ENCODE measurements at places on chromosomes 11 and 22.

DNA sequence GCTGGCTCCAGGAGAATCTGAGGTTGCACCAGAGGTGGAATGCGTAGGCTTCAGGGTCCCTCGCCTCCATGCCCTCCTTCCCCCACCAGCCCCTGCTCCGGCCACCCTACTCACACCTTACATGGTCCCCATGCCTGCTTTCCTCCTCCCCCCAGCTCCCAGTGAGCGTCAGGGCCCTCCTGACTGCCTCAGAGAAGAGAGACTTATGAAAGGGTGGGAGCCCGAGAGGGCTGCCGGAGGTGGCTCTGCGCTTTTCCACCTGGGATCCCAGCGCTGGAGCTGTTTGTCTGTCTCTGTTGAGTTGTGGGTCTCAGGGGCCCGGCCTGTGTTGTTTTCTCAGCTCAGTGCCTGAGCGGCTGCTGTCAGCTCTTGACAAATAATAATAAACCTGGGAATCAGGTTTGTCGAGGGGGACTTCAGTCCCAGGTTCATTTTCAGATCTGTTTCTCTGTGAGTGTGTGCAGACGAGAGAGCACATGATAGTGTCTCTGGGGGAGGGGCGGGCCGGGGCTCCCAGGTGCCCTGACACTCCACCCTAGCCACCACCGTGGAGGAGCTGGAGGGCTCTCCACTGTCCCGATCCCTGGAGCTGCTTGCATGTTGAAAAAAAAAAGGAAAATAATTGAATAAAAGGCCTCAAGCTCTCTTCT, 153.7 kb downstream of the FEZ1 start:
- no peak for DNase-seq

GRCh38 chr22:46012881-46013281, 35.9 kb upstream of the WNT7B start:
- no peak for DNase-seq

GRCh38 chr11:74142624-74143023, 28.2 kb downstream of the C2CD3 start:
- DNase-seq = no peak

DNA sequence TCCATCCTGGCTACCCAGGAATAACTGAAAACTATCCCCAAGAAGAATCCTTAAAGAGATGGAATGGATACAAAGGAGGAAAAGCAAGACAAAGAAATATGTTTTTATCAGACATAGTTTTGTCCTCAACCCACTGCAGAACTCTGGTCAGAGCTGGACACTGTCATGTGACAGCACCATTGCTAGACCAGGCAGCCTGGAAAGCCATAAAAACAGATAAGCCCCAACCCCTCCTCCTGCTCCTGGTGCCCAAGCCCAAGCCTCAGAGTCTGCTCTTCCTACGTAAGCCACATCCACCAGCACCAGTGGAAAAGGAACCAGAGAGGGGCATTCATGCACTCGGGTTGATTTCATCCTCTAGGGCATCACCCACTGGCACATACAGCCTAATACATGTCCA, 116.9 kb downstream of the TRIM29 start:
- DNase-seq = no peak

Measured in ACHN (cell line).